ENCODE measurements at places on chromosomes 5 and 9.

GRCh38 chr5:2746561-2747032 is 4.9 kb downstream of the IRX2 start:
- DNase-seq, result no peak

GRCh38 chr5:11143456-11144267 is 382.6 kb upstream of the DAP start:
- no peak for DNase-seq

DNA sequence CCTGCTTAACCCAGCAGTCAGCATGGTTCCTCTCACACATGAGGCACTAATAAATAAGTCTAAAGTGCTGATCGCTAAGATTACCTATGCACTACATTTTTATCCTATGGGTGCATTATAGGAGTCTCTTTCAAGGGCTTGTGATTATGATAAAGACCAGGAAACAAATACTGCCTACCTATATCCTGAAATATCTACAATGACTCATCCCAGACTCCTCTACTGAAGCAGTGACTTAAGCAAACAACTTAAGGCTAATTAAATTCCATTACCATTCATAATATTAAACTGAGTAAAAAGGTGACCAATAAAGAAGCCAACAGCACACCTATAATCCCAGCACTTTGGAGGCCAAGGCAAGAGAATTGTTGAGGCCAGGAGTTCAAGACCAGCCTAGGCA is 338.4 kb downstream of the DNAH5 start:
- no peak for DNase-seq

DNA sequence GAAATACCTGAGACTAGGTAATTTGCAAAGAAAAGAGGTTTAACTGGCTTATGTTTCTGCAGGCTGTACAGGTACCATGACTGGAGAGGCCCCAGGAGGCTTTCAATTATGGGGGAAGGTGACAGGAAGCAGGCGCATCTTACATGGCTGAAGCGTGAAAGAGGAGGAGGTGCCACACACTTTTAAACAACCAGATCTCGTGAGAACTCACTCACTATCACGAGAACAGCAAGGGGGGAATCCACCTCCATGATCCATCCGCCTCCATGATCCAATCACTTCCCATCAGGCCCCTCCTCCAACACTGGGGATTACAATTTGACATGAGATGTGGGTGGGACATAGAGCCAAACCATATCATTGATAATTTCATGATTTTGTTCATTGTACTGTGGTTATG is 2.5 kb upstream of the MED27 start:
- DNase-seq, result no peak

DNA sequence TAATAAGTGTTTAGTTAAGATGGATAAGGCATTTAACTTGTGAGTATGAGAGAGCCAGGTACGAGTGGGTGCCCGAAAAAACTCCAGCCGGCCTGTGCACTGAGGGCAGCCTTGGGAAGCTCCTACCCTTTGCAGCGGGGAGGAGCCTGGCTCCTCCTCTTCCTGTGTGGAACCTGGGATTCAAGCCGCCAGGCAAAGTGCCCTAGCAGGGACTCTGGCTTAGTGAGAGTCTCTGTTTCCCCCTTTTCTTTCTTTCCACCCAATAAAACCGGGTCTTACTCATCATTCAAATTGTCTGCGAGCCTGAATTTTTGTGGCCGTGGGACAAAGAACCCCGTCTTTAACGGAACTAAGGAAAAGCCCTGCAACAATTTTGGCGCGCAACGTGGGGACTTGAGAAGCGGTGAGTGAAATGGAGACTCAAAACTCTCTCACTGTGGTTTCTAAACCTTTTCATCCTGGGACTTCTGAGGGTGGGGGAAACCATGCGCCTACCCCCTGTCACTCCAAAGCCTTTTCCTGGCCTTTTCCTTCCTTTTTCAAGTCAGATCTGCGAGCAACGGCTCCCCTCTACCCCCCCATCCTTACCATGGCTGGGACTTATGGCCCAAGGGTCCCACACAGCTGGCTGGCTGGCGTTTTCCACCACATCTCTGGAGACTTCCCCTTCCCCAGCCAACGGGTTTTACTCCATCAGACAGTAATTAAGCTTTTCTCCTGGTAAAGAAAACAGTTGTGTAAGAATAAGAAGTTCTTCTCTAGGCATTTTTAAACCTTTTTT is 535.7 kb upstream of the ACO1 start:
- DNase-seq, result no peak

- no peak for DNase-seq
Observed at GRCh38 chr5:69300537-69301203, 31.9 kb downstream of the CCDC125 start.

GRCh38 chr5:32909207-32909606 is 198.1 kb downstream of the NPR3 start:
- DNase-seq, result no peak

GRCh38 chr5:125411071-125411743 is 664.8 kb upstream of the ZNF608 start:
- DNase-seq, result no peak

GRCh38 chr9:82263619-82264018 is 275.0 kb downstream of the SPATA31D1 start:
- DNase-seq, result no peak

GRCh38 chr5:96657068-96657467 is 5.1 kb upstream of the CAST start:
- DNase-seq, result no peak

GRCh38 chr9:131469356-131469755 is 33.4 kb upstream of the POMT1 start:
- DNase-seq, result no peak
